ENCODE measurements at places on chromosomes 5 and 9.

DNA sequence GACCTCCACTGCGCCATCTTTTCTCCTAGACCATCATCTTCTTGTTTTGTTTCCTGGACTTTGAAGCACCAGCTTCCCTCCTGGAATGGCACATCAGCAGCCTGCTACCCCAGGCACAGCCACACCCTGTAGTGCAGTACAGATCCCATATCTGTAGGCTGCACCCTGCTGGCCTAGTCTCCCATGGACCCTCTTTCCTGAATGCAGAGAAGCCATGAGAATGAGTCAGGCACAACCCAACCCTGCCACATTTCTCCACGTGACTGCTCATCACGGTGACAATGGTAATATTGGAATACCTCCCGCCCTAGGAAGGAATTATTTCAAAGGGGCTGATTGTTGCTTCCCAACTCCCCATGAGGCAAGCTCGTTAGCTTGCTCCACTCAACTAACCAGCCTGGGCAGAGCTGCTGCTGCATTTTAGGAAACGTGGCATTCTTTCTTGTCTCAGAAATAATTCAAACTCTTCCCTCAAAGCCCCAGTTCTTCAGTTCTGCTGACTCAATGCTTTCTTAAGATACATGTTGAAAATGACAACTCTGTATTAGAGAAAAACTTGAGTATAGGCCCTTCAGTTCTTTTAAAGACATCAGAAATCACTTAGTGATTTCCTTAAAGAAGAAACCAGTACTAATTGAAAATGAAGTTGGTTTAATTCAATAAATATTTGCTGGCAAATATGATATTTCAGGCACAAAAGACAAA, 328.1 kb downstream of the MLLT3 start:
- DNase-seq: peak; percentile 4

- no peak for DNase-seq
Measured at GRCh38 chr9:35727676-35728040, 4.3 kb downstream of the TLN1 start.

DNA sequence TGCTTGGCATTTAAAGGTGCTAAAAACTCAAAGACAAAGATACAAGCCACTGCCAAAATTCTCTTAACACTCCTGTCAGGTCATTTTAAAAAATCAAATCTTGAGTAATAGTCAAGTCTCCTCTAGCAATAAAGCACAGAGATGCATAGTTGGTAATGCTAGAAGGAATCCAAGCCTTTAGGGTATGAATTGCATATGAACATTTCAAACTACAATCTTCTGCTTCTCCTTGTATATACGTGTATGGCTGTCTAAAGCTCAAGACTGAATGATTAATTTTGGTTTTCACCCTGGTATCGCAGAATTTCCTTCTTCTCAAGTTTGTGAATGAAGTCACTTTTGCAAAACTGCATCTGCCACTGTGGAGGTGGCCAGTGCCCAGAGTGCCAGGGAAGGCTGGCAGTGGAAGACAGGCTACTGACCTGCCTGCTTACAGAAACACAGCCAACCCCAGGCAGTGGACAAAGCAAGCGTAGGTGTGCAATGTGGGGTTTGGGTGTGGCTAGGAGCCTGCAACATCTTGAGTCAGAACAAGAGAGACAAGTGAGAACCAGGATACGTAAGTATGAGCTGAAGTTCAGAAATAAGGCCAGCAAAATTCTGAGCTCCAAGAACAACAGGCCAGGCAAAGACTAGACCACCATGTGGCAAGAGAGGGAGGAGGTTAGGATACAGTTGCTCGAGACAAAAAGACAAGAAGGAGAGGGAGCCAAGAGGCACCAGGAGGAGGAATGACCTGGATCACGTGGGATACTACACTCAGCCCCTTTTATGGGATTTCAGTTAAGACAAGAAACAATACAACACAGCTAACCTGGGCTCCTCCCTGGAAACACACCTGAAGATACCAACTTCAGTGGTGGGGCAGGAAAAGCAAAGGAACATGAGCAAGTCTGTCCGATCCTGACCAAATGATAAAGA, 22.6 kb downstream of the MYO10 start:
- no peak for DNase-seq

DNA sequence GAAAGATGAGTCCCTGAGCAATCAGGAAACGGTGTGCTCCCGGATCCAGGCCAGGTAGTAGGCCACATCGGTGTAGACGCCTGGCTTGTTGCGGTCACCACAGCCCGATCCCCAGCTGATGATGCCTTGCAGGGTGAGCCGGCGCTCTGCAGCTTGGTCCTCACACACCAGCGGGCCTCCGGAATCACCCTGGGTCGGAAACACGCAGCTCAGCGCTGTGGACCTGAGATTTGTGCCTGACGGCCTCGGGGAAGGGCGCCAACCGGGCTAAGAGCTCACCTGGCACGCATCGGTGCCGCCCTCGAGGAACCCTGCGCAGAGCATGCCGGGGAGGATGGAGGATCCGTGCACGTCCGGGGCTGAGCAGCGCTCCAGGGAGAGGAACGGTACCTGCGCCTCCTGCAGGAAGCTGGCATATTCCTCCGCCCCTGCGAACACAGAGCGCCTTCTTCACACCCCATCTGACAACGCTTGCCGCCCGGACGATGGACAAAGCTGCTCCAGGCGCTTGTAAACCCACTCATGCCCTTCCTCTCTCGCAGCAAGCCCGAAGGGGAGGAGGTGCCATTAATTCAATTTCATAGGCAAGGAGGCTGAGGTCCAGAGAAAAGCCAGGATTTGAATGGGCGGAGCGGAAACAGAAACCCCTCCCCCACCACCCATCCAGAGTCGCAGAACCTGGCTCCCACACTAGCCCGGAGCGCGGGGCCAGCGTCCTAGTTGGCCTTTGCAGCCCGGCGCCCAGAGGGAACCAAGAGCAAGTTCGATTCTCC, 2.0 kb upstream of the PFN3 start:
- peak; percentile 95 for DNase-seq

- no peak for DNase-seq
Measured at GRCh38 chr9:99352826-99353225, 130.7 kb downstream of the SEC61B start.

DNA sequence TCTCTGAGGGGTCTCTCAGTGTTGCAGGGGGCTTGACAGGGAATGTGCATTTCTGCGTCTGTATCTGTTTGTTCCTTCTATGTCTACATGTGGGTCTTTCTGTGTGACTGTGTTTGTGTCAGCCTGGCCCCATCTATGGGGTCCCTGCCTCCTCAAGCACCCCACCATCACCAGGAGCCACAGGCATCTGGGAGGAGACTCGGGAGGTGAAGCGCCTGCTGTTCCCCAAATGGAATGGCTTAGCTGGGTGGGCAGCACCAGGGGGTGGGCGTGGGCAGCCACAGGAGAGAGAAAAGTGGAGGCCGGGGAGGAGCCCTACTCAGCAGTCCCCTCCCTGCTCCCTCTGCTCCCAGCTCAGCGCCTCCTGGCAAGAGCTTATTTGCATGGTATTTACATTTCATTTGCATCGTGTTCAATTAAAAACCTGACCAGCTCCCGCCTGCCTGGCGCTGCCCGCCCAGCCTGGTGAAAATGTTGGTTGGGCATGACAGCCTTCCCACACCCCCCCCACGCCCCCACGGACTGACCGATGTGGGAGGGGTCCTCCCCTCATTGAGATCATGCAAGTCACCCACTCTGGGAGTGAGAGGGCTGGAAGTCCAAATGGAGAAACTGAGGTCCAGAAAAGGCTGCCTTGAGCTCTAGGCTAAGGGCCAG, 50.5 kb downstream of the CXXC5 start:
- peak; percentile 88 for DNase-seq

- DNase-seq: no peak
Measured at GRCh38 chr5:160348080-160348479, 22.3 kb downstream of the C1QTNF2 start.

- DNase-seq: no peak
Measured at GRCh38 chr5:102818345-102818744, 63.2 kb downstream of the PAM start.

GRCh38 chr9:95000821-95001220, 274.3 kb downstream of the AOPEP start:
- DNase-seq: no peak

GRCh38 chr5:116892993-116893392, 318.4 kb upstream of the SEMA6A start:
- no peak for DNase-seq

DNA sequence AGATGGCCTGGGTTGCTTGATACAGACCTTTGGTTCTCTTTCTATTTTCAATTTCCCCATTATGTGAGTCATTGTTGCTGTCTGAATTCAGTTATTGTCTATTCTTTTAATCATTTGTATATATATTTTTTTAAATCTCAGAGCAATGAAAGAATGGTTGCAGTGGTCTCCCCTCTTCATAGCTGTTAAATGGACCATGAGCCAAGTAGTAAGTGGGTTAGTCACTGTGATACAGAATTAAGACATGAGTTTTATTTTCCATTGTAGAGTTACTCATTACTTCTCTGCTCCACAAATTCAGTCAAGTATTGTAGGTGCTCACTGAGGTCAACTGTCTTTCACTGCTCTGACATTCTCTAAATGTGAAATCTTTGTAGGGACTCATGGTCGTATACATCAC, 174.6 kb upstream of the GRAMD2B start:
- DNase-seq: no peak

- DNase-seq: no peak
Measured at GRCh38 chr9:129038109-129038852, 1.9 kb downstream of the MIGA2 start.

GRCh38 chr5:69341520-69342161, 9.0 kb upstream of the CCDC125 start:
- no peak for DNase-seq

- peak; percentile 94 for DNase-seq
Measured at GRCh38 chr9:89519366-89519805, 21.5 kb upstream of the SEMA4D start.

- DNase-seq: no peak
Measured at GRCh38 chr9:137191691-137192447, 3.4 kb downstream of the SSNA1 start.
